ENCODE measurements at places on chromosomes 6 and 20. TPM values are rescaled to one million over a fixed set of nuclear protein-coding genes. Genes with fewer than 3 reads are reported as not detected.

- DNase-seq: no peak
Observed at GRCh38 chr6:6885521-6886170, 222.1 kb upstream of the RREB1 start.

GRCh38 chr6:48615041-48615440 is 504.0 kb upstream of the PTCHD4 start:
- DNase-seq: no peak

- no peak for DNase-seq
Observed at GRCh38 chr20:2093883-2094282, 7.7 kb upstream of the STK35 start.

DNA sequence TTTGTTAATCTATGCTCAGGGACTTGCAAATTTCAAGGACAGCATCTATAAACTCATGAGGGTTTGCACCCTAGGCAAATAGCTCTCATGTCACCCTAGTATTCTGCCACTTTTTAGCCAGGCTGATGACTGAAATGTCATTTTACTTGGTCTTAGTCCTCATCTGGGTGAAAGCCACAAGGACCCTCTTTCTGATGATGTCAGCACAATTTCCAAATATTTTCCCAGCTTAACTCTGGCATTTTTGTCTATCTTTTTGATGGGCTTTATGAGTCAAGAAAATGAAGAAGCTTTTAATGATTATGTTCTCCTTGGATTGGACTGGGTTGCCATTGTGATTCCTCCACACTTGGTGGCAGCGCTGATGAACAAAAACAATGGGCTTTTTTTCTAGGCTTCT is 420.1 kb upstream of the BTBD3 start:
- no peak for DNase-seq

Gene FAM83C
- total RNA-seq: 55.3 TPM

Gene BMP2
- 6.1 TPM for total RNA-seq

Gene SYNDIG1
- not detected for total RNA-seq

GRCh38 chr6:148629592-148630465 is 117.0 kb upstream of the UST start:
- DNase-seq: no peak

DNA sequence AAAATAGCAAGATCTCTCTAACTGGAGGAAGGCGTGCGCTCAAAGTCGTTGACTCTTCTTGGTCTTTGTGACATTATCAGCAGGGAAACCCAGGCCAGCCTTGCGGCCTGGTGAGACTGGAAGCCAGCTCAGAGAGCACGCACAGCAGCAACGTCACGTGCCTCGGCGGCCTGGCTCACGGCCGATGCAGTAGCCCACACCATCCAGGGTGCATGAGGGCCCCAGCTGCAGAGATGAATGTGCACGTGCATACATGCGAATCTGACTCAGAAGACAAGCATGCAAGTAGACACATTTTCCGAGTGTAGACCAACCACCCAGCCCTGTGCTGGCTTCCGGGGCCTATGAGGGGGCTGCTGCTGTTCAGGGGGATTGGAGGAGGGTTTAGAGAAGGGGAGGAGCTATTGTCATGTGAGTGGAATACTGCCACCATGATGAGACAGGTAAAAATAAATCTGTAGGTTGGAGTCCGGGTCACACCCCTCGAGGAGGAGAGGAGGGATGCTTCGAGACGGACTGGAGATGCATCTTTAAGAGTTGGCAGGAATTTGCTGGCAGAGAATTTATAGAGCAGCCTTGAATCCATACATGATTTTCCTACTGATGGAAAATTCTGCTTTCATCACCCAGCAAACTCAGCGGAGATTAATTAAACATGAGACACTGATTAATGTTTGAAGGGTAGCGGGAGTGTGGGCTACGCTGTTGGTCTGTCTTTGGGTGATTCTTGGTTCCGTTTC is 388.2 kb downstream of the CDH4 start:
- DNase-seq: no peak

Gene FAXC
- 1.3 TPM for total RNA-seq

DNA sequence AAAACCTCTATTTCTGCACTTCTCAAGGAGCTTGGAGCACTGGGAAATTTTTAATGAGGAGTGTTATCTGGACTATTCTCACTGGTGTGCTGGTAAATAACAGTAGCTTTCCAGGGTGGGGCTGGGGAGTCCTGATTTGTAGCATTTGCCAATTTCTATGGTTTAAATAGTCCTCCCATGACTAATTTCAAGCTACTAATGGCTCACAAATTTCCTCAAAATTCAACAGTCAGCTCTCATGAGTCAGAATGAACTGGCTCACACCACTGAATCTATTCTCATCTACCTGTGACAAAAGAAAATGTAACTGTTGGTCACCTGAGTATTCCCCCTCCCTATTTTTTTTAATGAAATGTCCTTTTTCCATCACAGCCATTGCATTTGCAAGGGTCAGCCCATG is 449.6 kb downstream of the KIF16B start:
- DNase-seq: no peak

Gene MTFR2
- total RNA-seq: 4.7 TPM

DNA sequence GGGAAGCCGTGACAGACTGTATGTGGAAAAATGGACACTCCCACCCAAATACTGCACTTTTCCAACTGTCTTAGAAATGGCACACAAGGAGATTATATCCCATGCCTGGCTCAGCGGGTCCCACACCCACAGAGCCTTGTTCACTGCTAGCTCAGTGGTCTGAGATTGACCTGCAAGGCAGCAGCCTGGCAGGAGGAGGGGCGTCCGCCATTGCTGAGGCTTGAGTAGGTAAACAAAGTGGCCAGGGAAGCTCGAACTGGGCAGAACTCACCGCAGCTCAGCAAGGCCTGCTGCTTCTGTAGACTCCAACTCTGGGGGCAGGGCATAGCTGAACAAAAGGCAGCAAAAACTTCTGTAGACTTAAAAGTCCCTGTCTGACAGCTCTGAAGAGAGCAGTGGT is 11.4 kb upstream of the RNF146 start:
- DNase-seq: no peak

GRCh38 chr20:32806356-32806755 is 13.4 kb upstream of the MAPRE1 start:
- DNase-seq: no peak

Gene KCNQ2
- not detected for total RNA-seq

DNA sequence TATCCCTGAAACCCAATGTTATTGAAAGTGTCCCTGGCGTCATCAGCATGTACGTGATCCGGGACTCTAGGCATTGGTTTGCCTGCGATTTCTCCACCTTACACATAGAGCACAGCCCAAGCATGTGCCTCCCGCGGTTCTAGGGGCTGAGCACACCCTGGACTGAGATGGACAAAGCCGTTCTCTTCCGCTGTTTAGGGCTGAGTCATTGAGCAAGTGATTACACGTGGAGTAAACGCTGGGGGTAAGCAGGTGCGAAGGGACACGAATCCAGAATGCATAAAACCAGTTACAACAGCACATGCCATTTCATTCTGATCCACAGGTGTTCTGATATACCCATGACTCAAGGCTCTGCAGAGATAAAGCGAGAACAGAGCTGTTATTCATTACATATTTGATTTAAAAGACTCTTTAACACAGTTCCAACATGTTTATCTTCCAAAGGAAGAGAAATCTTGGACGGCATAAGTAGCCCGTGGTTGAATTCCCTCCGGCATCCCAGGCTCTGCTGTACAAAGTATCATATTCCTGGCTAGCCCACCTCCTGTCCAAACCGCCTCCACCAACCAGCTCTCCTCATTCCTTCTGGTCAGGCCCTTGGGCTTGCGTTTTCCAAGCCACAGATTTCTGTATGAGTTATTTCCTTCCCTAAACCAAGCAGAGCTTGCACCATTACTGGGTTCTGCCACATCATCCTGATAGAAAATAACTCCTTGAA is 36.1 kb upstream of the THBS2 start:
- no peak for DNase-seq

DNA sequence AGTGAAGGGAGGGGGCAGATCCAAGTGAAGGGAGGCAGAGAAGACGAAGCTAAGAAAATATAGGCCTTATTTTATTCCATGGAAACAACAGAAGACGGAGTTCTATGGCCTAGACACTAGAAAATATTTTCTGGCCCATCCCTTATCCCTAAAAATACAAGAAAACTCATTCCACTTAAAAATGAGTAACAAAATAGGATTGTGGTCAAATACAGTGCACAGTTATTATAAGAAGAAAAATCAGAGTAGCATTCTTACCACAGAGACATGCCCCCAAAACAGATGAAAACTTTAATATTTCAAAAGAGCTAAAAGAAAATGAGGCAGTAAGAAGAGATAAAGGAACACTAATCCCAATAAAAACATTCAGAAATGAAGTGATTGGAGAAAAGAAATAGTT is 202.9 kb downstream of the GMPR start:
- no peak for DNase-seq

DNA sequence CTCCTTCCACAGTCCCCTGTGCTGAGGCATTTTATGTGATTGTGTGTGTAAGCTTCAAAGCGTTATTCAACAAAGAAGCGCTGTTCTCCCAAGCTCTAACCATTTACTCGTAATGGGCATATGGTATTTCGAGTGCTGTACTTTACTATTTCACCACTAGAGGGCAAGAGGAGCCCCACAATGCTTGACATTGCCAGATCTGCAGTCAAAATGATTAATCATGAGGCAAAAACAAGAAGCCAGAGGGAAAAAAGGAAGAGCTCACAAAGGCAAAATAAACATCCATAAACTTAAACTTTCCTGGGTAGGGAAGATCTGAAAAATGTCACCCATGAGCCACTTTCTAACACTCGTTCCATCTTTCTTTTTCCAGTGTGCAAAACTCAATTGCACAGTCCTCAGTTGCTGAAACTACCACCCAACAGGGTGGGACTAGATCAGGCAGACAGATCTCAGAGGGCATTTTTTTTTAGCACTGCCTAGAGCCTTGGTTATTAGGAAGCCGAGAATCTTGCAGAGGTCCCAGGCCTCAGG is 215.0 kb upstream of the PLCB4 start:
- DNase-seq: no peak

DNA sequence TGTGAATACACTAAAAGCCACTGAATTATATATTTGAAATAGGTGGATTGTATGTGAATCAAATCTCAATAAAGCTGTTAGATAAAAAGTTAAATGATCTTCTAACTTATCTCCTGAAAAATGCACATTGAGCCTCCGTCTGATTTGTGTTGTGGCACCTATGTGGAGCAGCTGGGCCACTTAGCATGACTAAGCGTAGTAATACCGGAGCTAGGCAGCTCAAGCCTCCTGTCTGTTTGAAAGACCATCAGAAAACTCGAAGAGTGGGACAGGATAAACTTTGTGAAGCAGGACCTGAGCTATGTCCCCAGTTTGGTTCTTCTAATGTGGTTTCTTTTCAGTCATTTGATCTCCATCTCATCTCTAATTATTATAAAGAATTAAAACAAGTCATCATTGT is 11.0 kb upstream of the NOL7 start:
- DNase-seq: no peak

DNA sequence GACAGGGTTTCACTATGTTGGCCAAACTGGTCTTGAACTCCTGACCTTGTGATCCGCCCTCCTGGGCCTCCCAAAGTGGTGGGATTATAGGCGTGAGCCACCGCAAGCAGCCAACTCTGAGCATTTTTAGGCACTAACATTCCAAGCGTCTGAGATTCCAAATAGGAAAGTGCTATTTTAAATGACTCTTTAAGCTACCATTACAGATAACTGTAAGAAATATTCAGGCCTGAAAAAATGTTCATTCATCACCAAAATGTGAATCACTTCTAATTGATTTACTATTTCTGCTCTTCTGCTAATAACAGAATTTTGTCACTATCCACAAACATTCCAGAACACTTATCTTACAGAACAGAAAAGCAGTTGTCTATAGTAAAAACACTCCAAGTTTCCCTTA is 106.5 kb downstream of the BACH2 start:
- no peak for DNase-seq

Gene LRRC1
- 38.5 TPM for total RNA-seq

Gene TBXT
- total RNA-seq: not detected

GRCh38 chr6:4403023-4403752 is 267.8 kb upstream of the ECI2 start:
- no peak for DNase-seq

DNA sequence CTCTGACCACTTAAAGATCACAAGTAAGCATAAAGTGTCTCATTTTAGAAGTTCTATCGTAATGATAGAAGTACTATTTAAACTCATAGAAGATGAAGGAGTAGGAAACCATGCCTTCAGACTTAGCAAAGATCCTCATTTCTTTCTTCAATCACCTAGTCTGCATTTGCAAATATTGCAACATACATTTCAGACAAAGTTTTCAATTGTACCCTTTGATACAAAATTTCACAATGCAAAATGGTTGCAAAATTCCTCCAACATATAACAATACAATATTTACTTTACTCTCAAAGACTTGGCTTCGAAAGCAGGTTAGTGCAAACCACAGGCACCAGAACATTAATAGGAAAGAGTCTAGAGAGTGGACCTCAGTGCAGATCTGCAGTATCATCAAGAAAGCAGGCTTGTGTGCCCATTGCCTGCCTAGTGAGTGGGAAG is 16.1 kb upstream of the ROS1 start:
- DNase-seq: no peak

- no peak for DNase-seq
Observed at GRCh38 chr20:34675993-34676641, 775 bp downstream of the PIGU start.

Gene MYLIP
- total RNA-seq: 8.6 TPM

GRCh38 chr20:37869334-37869861 is 33.5 kb upstream of the VSTM2L start:
- no peak for DNase-seq

DNA sequence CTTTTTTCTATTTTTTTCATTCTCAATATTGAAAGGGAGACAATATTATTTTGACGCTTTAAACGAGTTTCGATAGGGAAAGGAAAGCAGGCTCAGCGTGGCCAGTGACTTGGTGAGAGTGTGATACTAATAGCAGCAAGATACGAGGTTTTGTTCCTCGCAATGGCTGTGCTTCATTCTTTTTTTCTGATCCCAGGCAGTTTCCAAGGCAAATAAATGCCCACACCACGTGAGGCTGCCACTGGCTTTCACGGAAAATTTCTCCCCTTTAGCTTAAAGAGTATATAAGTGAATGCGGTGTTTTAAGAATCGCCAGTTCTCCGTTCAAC is 196.4 kb upstream of the ZNF184 start:
- no peak for DNase-seq

DNA sequence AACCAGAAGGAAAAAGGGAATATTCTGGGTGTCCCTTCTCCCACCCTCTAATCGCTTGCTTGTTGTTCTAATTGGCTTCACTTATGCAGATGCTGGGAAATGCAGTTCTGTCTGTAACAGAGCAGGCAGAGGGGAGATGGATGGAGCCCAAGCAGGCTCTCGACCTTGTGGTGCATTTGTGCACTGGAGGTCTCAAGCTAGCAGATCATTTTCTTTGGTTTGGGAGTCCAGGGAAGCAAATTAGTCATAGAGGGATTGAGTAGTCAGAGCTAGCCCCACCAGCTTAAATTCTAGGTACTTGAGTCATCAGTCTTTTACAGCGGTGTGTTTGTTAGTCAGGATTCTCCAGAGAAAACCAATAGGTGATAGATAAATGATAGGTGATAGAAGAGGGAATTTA is 234.7 kb upstream of the ECI2 start:
- no peak for DNase-seq

Gene ABRACL
- 23.9 TPM for total RNA-seq

DNA sequence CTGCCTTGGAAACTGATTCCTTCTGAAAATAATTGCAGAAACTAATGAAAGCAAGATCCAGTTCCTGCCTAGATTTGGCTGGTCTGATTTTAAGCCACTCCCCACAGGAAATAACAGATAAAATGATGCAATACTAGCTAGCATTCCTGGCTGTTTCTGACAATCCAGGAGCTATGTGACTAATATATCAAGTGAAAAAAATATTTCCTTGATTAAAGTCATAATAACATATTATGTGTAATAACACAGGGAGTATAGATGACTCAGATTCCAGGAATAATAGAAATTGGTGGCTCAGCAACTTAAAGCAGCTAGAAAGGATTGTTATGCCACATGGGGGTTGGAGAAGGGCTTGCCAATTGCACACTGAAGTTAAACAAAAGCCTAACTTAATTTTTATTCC is 182.7 kb upstream of the SALL4 start:
- no peak for DNase-seq
